ENCODE measurements at places on chromosomes 13 and 19.

DNA sequence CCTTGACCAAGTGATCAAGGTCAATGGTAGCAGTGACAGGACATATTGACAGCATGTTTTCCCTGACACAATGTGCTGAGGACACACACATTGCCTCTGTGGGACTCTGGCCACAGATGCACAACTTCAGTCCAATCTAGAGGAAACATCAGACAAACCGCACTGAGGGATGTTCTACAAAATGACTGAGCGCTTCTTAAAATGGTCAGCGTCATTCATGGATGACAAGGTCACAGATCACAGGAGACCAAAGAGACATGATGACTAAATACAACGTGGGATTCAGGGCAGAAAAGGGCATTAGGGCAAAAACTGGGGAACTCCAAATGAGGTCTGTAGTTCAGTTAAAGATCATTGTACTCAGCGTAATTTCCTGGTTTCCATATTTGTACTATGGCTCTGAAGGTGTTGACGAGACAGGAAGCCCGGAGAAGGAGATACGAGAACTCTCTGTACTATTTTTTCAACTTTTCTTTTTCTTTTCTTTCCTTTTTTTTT lies 20.6 kb downstream of the PBX4 start:
- DNase-seq = no peak

GRCh38 chr19:48874303-48875135 lies 2.3 kb downstream of the PPP1R15A start:
- DNase-seq = no peak

GRCh38 chr13:76798037-76798436 lies 88.2 kb downstream of the KCTD12 start:
- DNase-seq = no peak

- no peak for DNase-seq
These were observed 91.3 kb downstream of the ZMYM2 start for GRCh38 chr13:20049558-20050473.

DNA sequence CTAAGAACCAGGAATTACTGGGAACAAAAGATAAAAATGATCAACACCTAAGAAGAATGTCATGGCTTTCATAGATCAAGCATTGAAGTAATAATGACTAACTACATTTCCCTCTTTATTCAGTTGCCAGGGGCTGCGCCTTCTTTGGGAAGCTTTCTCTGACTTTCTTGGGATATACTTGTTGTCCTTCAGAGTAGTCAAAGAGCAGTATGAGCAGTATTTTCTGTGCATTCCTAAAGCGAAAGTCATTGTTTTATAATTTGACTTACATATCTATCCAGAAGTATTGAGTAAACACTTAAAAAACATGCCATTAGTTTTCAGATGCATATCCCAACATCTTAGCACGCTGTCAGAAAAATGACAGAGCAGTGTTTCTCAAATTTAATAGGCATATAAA lies 2412.4 kb downstream of the PCDH9 start:
- no peak for DNase-seq

DNA sequence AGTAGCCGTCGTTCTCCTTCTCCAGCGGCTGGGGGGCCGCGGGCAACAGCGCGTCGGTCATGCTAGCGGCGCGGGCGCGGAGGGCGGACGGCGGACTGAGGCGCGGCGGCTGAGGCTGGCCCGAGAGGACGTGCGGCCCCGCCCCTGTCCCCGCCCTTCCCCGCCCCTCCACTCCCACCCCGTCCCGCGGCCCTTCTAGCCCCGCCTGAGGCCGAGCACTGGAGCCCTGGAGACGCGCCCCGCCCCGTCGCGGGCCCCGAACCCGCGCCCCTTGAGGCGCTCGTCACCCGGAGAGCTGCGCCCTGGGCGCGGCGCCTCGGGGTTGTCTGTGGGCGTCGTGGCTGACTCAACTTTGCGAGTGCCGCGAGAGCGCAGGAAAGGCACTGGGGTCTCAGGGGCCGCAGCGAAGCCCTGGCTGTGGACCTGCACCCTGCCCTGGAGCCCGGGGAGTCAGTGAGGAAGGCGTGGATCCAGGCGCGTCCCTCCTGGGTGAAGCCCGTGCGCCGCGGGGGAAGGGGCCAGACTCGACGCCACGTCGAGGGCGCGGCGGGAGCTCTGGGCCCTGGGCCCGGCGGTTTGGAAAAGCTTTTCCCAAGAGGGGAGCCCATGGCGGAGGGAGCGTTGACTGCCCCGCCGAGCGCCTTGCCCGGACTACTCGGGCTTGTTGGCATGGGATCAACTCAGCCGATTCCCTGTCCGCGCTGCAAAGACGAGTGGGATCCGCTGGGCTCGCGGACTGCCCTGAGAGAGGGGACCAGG lies at the start of gene RHPN2:
Gene RHPN2, minus strand, starts transcription at position 97 of the 759 bp plus-strand sequence. Its CDS starts 36 bp downstream, at position 61.
- DNase-seq = peak; percentile 47

GRCh38 chr13:69287050-69287698 lies 820.5 kb upstream of the ATXN8OS start:
- no peak for DNase-seq

DNA sequence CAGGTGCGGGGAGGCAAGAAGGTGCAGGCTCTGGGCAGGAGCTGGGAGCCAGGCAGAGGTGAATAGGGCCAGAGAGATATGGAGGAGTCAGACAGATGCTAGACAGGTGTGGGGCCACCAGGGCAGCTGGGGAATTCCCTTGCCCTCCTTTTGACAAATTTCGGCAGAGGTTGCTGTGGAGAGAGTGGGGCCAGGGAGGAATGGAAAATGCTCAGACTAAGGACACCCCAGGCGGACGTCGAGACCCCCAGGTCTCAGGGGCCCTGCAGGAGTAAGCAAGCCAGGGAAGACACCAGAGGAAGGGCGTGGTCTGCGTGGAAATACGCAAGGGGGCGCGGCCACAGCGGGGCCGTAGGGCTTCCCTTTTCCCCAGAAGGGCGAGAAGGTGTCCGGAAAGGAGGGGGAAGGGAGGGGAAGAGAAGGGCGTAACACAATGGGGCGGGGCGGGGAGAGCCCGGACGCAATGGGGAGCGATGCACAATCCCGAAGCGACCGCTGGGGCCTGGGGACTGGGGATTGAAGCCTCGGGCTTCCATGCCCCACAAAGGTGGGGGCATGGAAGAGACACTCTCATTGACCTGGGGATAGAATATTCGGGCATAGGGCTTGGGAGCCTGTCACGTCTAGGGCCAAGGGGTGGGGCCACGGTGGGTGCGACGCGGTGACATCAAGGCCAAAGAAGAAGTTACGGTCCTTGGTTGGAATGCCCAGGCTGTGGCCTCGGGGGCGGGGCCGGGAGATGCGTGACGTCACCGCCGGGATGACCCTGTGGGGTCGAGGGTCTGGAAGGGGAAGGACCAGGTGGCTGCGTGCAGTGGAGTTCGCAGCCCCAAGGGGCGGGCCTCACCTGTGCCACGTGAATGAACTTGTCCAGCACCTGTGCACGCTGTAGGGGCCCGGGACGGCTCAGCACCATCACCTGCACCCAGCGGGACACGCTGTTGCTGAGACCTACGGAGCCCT lies 8.2 kb downstream of the RASGRP4 start:
- DNase-seq = peak; percentile 47

DNA sequence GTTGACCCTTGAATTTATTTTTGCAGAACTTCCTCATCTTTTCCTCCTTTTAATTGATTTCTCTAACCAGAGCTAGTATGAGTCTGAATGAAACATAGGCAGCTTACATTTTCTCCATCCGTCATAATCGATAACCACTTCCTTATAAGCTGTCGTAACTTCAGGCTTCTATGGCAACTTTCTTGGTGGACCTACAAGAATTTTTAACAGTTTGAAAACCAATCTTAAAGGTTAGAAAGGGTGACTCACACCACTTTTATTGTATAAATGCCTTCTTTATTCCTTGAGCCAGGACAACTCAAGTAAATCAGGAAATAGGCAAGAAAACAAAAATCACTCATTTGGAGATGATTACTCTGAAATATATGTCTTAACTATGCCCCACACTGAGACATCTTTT lies 105.7 kb upstream of the KL start:
- DNase-seq = no peak

DNA sequence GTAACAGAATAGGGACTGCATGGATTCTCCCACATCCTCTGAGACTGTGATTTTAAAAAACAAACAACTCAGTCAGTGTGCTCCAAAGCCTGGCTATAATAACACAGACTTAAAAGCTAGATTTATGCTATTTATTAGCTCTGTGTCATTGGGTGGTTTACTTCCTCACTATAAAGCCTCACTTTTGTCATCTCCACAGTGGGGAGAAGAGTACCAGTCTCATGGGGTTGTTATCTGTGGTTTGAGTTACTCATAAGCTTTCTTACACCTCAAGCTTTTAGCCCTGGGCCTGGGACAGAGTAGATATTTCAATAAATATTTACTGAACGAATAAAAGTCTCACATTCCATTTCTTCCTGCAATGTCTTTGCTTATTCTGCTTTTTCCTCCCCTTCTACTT lies 5.3 kb downstream of the RNASEH2B start:
- DNase-seq = no peak

GRCh38 chr13:80235166-80235966 lies 105.6 kb downstream of the SPRY2 start:
- DNase-seq = no peak
